ENCODE measurements at places on chromosomes 6 and 20.

GRCh38 chr6:42453654-42454427 is 2.1 kb upstream of the TRERF1 start:
- no peak for DNase-seq

- DNase-seq = peak; percentile 75
Observed at GRCh38 chr6:28880894-28881780, 42.6 kb downstream of the TRIM27 start.

GRCh38 chr6:34196116-34196832 is 40.4 kb upstream of the HMGA1 start:
- DNase-seq = peak; percentile 26

GRCh38 chr6:46130666-46131065 is 877 bp downstream of the ENPP4 start:
- DNase-seq = peak; percentile 2

GRCh38 chr6:144395826-144396225 is 110.7 kb downstream of the UTRN start:
- DNase-seq = no peak

Data from KG1 (cell line).